ENCODE measurements at places on chromosomes 1 and 21.

GRCh38 chr1:203643213-203644045, 16.8 kb downstream of the ATP2B4 start:
- DNase-seq = no peak
- H3K36me3 ChIP-seq = peaks cover 46% of the 10 kb centered on the region
- H3K27ac ChIP-seq = no peak overlapping the region
- peaks cover 51% of the 10 kb centered on the region for H3K4me1 ChIP-seq

GRCh38 chr21:44428281-44428960, 26.9 kb upstream of the LRRC3 start:
- H3K4me3 ChIP-seq = no peak overlapping the region
- peaks cover 8% of the 10 kb centered on the region for H3K36me3 ChIP-seq
- H3K27ac ChIP-seq = no peak overlapping the region
- no peaks in the 10 kb centered on the region for H3K27me3 ChIP-seq

GRCh38 chr1:8831340-8831739, 13.9 kb upstream of the RERE start:
- no peaks in the 10 kb centered on the region for H3K36me3 ChIP-seq
- DNase-seq = no peak
- no peak overlapping the region for H3K4me3 ChIP-seq
- H3K4me1 ChIP-seq = peaks cover 12% of the 10 kb centered on the region

DNA sequence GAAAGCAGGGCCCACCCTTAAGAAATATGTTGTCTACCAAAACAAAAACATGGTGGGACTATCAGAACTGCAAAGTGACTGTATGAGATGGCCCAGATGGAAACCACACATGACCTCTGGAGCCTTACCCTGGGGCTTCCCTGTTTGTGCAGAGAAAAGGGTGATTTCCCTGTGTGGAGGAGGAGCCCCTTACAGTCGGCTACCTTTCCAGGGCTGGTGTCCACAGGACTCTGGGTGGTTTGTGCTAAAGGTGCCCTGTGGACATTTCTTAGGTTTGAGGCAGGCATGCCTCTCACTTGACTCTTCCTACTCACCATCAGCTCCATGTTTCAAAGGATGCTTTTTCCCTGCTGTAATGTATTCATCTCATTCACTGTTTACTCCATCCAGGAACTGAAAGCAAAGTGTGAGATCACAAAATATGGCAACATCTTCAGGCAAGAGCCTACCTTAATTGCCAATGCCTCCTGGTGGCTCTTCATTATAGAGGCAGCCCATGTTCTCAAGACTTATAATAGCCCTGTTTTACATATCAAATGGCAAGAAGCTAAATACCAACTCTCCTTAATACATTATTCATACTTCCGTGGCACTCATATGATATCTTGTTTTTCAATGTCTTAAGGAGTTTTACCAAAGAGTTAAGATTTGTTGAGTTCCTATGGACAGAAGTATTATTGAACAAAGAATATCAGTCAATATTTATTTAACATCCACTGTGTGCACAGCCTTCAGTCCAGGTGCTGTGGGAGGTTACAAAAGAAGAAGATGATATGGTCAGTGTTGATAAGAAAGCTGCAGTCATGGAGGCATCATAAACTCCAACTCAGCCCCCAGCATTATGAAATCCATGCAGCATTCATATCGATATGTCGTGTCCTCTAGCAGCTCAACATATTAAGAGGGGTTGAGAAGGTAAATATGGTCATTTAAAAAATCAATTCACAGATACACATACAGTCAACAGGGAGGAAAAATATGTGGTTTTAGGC, 15.5 kb upstream of the TFF3 start:
- H3K36me3 ChIP-seq = no peaks in the 10 kb centered on the region
- peaks cover 28% of the 10 kb centered on the region for H3K27me3 ChIP-seq
- H3K4me1 ChIP-seq = no peaks in the 10 kb centered on the region
- no peak overlapping the region for H3K27ac ChIP-seq

GRCh38 chr1:168966217-168966616, 140.3 kb upstream of the ATP1B1 start:
- H3K4me1 ChIP-seq = no peaks in the 10 kb centered on the region
- H3K36me3 ChIP-seq = no peaks in the 10 kb centered on the region
- no peak overlapping the region for H3K27ac ChIP-seq
- DNase-seq = no peak
- no peak overlapping the region for H3K4me3 ChIP-seq

DNA sequence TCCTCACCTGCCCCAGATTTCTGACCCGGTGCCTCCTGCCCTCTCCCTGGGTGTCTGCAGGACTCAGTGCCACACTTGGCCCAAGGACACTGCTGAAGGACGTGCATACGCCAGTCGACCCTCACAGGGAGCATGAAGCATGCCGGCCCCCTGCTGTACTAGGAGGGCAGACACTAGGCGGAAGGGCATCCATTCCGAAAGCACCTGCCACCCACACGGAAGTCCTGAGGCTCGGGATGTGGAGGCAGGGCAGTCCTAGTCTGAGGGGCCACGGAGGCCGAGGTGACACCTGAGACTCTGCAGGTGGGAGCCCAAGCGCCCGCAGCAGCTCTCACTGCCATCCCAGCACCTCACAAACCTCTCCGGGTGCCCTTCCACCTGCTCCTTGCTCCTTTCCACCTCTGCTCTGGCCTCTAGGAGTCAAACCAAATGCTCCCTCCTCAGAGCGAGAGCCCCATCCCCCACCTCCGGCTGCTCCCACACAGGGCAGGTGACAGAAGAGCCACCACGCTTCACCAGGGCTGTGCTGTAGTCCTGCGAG, 2.4 kb downstream of the NPHP4 start:
- peaks cover 12% of the 10 kb centered on the region for H3K36me3 ChIP-seq
- no peaks in the 10 kb centered on the region for H3K27me3 ChIP-seq
- H3K27ac ChIP-seq = no peak overlapping the region

- peaks cover 28% of the 10 kb centered on the region for H3K27me3 ChIP-seq
- H3K27ac ChIP-seq = no peak overlapping the region
- H3K4me1 ChIP-seq = peaks cover 3% of the 10 kb centered on the region
- H3K36me3 ChIP-seq = no peaks in the 10 kb centered on the region
- no peak overlapping the region for H3K4me3 ChIP-seq
These were observed 10.7 kb downstream of the FOXO6 start for GRCh38 chr1:41371630-41372599.

DNA sequence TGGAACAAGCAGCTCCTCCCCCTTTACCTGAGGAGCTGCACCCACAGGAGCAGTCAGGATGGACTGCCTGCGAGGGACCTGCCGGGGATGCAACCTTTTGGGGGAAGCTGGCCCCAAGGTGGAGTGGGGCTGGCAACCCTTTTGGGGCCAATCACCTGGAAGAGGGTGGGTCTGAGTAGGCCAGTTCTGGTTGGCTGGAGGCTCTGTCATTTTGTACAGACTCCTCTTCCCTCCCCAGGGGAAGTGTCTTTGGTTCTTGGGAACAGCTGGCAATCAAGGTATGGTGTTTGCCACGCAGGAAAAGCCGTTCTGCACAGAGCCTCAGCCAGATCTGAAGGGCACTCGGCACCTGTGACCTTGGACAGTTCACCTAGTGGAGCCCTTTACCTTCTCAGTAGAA, 280 bp upstream of the A3GALT2 start:
- no peak overlapping the region for H3K4me3 ChIP-seq
- H3K27me3 ChIP-seq = peaks cover 13% of the 10 kb centered on the region
- H3K27ac ChIP-seq = no peak overlapping the region
- H3K4me1 ChIP-seq = no peaks in the 10 kb centered on the region

DNA sequence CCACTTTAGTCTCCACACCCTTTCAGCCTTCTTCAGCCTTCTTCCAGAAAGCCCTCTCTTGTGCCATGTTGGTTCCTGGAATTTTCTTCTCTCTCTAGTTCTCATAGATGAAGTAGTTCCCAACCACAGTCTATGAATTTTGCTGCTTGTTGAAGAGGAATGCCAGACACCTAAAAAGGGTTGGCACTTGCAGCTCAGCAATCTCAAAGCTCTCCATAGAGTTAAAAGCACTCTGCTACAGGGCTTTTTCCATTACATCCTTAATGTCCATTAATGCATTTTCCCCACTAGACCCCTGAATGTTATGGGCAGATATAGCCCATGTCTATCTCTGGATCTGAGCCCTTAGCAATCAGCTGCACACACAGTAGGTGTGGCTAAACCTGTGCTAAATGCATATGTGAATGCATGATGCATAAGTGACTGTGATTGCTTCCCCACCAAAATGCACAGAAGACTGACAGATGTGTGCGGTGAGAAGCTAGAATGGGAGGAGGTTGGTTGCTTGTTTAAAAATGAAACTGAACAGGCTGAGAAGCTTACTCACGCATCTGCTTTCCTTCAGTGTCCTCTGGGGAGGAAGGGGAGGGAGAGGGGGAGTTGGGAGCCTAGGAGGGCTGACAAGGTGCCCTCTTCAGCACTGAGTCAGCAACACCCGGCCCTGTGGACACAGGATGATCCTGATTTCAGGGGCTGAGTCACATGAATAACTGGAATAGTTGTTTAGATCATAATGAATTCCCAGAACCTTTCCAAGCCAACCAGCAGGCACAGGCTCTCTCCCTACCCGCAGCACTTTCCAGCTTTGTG, 146.1 kb upstream of the FGGY start:
- peaks cover 24% of the 10 kb centered on the region for H3K4me1 ChIP-seq
- H3K36me3 ChIP-seq = no peaks in the 10 kb centered on the region

DNA sequence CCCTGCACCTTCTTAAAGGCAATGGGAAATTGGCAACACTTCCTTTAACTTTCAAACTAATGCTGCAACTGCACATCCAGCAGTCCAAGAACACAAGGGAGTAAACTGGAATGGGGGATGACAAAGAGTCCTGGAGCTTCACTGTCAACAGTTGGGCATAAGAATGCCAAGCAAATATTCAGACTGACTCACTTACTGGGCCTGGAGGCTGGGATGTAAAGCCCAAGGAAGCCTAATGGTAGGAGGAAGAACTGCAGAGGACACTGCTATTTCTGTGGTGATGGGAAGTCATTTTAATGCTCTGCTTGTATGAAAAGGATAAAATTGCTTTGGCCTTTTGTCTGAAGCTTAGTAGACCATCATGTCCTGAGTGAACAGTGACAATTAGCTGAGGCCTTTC, 15.7 kb upstream of the DMRTA2 start:
- no peaks in the 10 kb centered on the region for H3K27me3 ChIP-seq
- DNase-seq = no peak
- no peaks in the 10 kb centered on the region for H3K4me1 ChIP-seq

- no peak for DNase-seq
- no peak overlapping the region for H3K4me3 ChIP-seq
- no peak overlapping the region for H3K27ac ChIP-seq
- H3K36me3 ChIP-seq = peaks cover 56% of the 10 kb centered on the region
- peaks cover 45% of the 10 kb centered on the region for H3K4me1 ChIP-seq
These were observed 84.3 kb downstream of the SLC45A1 start for GRCh38 chr1:8402109-8402710.

DNA sequence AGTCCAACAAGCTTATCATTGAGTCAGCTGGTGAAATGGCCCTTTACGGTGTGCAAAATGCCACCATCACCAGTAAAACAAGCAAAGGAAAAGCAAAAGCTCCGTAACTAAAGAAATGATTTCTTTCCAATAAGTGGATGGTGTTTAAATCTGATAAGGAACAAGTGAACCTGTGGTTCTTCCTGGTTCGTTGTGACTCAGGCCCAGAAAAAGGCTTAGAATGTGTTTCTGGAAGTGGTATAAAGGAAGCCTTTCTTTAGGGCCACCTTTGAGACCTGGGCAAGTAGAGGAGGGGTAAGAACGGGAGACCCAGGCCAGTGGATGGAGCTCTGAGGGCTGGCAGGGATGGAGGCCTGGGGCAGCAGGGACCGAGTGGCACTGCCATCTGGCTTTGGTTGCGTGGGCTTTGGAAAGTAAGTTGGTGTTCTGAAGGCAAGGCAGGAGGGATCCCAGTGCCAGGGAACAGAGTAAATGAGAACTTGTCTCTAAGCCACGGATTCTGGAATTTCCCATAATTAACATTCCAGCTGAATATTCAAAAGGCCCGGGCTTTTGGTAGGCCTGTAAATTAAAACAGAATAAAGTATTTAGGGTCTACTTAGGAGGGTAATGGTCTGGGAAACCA, 87.9 kb upstream of the LMO4 start:
- peaks cover 2% of the 10 kb centered on the region for H3K27me3 ChIP-seq
- no peaks in the 10 kb centered on the region for H3K4me1 ChIP-seq
- H3K36me3 ChIP-seq = no peaks in the 10 kb centered on the region
- no peak overlapping the region for H3K27ac ChIP-seq
- no peak overlapping the region for H3K4me3 ChIP-seq
- DNase-seq = no peak

DNA sequence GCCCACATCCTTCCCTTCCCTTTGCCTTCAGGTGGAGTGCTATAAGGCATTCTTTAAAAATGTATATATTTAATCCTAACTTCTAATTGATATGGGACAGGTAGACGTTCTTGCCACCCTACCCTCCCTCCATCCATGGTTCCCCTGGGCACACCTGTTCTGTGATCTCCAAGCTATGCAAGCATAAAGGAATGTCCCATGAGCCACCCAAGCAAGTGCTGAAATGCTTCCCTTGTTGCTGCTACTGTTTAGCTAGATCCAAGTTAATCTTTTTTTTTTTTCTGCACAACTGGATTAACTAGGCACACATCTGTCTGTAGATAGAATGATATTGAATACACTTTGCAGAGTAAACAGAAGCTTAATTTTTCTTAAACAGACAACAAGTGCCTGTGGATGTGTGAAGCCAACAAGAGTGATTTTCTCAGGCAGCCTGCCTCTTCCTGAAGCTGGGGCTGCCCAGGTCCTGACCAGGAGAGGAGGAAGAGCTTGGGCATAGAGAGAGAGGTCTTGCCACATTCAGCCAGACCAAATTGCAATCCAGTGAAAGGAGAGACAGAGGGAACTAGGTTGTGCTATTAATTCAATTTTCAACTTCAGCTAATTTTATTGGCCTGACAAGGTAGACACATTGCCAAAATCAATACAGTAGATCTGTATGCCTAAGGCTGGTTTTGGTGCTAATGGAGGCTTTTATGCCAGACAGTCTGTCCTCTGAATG, 28.2 kb upstream of the ATP1B1 start:
- H3K36me3 ChIP-seq = no peaks in the 10 kb centered on the region
- DNase-seq = no peak
- H3K27ac ChIP-seq = no peak overlapping the region
- no peaks in the 10 kb centered on the region for H3K4me1 ChIP-seq
- H3K27me3 ChIP-seq = no peaks in the 10 kb centered on the region
- no peak overlapping the region for H3K4me3 ChIP-seq

DNA sequence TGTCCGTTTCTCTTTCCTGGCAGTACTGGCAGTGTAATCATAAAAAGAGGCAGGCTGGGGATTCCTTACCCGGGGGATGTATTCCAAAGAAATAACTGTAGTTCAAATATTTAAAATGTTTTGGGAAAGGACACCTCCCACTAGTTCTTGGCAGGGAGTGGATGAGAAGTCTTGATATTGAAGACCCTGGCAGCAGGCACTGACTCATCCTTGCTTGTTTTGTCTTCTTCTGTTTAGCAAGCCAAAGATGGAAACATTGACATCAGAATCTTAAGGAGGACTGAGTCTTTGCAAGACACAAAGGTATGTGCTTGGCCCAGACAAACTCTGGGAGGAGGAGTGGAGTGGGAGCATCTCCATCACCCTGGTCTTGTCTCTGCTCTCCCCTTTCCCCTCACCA, 639 bp downstream of the IL20 start:
- H3K36me3 ChIP-seq = no peaks in the 10 kb centered on the region
- peaks cover 5% of the 10 kb centered on the region for H3K4me1 ChIP-seq

GRCh38 chr1:54481201-54481884, 66.7 kb upstream of the ACOT11 start:
- peak; percentile 23 for DNase-seq
- peak overlapping the region; percentile 81 for H3K27ac ChIP-seq
- peak overlapping the region; percentile 26 for H3K4me3 ChIP-seq
- peaks cover 13% of the 10 kb centered on the region for H3K27me3 ChIP-seq

Measured in activated CD4-positive, alpha-beta T cell treated with anti-CD3 and anti-CD28 coated beads, Interleukin-2, amount 10 ng/mL, durations not matched to agents 7 days and 5 days (primary cell).